Jurkat, Clone E6-1 (cell line): ENCODE measurements at places on chromosomes 7 and 10.

DNA sequence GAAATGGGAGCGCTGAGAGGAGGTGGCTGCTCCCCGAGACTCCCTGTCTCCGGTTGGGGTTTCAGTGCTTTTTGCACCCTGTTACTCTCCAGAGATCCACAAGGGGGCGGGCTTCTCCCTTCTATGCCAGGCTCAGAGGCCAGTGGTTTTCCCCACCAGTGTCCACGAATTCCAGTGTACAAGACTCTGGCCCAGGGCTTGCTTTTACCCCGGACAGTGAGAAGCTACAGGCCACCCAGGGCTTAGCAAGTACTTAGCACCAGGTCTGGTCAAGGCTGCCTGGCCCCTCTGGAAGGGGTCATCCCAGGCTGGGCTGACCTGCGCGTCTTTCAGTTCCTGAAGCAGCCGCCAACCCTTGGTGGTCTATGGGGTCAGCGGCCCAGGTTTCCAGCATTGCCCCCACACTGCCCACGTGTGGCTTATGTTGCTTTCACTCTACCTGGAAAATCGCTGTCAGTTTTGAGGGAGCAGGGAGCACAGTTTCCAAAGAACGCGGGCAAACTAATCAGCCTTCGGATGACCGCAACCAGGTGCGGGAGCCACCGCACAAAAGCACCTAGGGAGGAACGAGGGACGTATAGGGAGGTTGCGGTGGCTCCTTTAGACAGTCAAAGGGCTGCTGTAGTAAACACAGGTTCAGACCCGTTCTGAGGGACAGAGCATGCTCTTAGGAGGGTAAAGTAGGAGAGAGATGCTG lies 6.8 kb downstream of the CYP26A1 start:
- peak; percentile 19 for DNase-seq

- DNase-seq: no peak
These were observed 39.1 kb upstream of the FGL2 start for GRCh38 chr7:77238703-77239136.

DNA sequence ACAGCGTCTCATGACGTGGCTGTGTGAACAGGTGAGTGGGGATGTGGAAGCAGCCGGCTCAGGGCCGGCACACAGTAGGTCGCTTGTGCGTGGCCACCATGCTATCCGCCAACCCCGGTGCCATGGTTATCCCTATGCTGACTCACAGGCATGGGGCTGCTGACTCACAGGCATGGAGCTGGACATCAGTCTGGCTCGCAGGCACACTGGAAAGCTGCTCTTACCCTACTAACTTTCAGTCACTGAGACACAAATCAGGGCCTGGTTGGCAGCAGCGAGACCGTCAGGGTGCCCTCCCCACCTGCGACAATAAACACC lies 341.9 kb downstream of the PTPRN2 start:
- DNase-seq: no peak

- no peak for DNase-seq
These were observed 7.4 kb downstream of the TAS2R41 start for GRCh38 chr7:143485094-143485493.

DNA sequence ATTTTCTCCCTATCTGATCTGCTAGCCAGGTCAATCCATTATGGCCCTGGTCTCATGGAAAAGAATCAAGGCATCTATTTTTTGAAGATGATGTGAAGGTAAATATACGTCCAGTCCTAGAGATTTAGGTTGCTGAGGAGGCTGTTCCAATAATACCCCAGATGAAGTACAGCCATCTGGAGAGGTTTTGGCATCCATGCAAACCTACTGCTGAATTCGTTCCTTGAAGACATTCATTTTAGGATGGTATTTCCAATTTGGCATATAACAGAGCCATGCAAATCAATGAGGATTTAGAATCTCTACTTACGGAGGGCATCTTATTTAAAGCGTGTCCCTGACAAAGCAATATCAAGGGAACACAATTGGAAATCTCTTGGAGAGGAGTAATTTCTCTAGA lies 465.5 kb downstream of the KCNMA1 start:
- DNase-seq: no peak

- DNase-seq: no peak
These were observed 54.6 kb downstream of the NOD1 start for GRCh38 chr7:30423788-30424505.
